ENCODE measurements at places on chromosomes 2 and 18.

DNA sequence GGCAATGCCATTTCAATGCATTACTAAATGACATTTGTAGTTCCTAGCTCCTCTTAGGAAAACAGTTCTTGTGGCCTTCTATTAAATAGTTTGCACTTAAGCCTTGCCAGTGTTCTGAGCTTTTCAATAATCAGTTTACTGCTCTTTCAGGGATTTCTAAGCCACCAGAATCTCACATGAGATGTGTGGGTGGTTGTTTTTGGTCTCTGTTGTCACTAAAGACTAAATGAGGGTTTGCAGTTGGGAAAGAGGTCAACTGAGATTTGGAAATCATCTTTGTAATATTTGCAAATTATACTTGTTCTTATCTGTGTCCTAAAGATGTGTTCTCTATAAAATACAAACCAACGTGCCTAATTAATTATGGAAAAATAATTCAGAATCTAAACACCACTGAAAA is 45.3 kb downstream of the HADHB start:
- DNase-seq = no peak

- no peak for DNase-seq
Measured at GRCh38 chr2:61926531-61927477, 21.3 kb downstream of the COMMD1 start.

- no peak for DNase-seq
Measured at GRCh38 chr18:59915606-59916005, 15.8 kb downstream of the PMAIP1 start.

GRCh38 chr2:112118148-112118547 is 20.0 kb upstream of the FBLN7 start:
- no peak for DNase-seq

GRCh38 chr2:154912215-154912614 is 213.7 kb downstream of the KCNJ3 start:
- no peak for DNase-seq

DNA sequence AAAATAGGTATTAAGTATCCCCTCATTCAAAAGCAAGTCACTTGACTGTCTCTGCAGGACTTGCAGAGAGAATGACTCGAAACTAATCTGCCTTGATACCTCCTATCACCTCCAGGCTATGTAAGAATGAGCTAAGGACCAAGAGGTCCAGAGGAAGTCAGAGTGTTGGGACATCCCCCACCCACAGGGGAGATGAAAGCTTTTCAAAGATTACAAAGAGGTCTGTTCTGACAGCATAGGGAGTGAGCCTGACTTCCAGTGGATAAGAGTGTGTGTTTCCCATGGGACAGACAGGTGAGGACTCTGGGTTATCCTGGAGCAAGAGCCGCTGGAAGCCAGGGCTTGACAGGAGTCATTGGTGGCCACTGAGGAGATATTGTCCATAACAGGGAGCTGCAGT is 85.0 kb upstream of the TACR1 start:
- DNase-seq = no peak
